ENCODE measurements at places on chromosomes 4 and X.
A peak's percentile ranks its signal among the peaks of the same experiment; 100 is the strongest.

DNA sequence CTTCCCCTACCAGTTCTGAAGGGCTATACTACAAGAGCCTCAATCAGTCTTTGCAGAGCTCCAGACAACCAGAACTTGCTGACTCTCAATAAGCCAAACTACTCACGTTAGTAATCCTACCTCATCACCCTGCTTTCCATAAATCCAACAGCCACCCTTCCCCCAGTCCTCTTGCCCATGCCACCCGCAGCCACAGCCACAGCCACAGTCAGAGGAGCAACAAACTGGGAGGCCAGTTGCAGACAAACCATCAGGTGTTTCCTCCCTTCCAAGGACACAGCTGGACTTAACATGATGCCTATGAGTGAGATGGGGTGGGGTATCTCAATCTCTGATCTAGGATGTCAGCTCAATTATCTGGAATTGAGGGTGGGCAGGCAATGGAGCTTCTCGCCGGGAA is 1.0 kb downstream of the GABRA3 start:
- H3K27ac ChIP-seq: no peak overlapping the region
- peaks cover 10% of the 10 kb centered on the region for H3K36me3 ChIP-seq
- H3K27me3 ChIP-seq: no peaks in the 10 kb centered on the region
- H3K4me1 ChIP-seq: no peaks in the 10 kb centered on the region

DNA sequence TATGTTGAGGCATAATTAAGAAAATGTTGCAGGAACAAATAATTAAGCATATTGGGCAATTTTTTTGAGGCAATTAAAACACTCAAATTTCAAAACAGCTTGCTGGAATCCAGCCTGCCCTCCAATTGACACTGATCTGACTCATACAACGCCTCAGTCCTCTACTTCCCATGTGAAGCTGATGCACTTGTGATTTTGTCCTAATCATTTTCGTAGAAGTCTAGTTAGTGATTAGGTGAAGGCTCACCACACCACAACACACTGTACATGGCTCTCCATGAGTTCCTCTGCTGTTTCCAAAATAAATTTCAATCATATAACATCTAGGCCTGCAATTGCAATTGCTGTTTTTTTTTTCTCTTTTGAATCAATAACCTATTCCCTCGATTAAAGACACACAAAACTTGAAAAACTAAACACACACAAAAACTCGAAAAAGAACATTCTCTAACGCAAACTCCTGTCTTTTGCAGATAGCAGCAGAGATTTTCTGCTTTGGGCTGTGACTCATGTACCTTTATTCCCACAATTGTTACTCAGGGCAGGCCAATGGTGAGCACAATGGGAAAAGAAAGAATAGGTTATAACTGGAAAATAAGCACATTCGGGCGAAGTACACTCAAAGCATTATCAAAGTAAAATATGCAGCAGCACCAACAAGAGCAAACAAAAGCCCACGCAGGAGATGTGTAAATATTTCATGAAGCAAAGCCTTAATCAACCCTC is 1.7 kb downstream of the GPRIN3 start:
- H3K4me3 ChIP-seq: no peak overlapping the region
- DNase-seq: no peak
- no peaks in the 10 kb centered on the region for H3K27me3 ChIP-seq
- H3K4me1 ChIP-seq: peaks cover 5% of the 10 kb centered on the region
- no peaks in the 10 kb centered on the region for H3K36me3 ChIP-seq
- no peak overlapping the region for H3K27ac ChIP-seq

- H3K27me3 ChIP-seq: no peaks in the 10 kb centered on the region
- no peaks in the 10 kb centered on the region for H3K36me3 ChIP-seq
These were observed 305.5 kb downstream of the RAB28 start for GRCh38 chr4:13178621-13179020.

DNA sequence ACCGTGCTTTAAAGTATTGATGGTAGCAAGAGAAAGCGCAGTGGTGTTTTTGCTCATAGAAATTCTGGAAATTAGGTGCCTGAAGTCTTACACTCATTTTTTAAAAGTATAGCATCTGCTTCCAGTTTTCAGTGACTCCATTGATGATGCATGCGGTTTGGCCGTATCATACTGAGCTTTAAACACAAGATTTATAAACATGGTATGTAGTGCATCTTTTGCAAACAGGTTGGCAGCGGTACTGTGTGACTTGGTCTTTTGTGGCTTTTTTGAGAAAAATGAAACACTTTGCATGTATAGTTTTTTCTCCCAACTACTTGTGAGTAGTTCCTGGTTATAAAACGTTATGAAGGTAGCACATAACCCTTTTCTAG is 2.0 kb downstream of the DDX3X start:
- H3K27me3 ChIP-seq: no peaks in the 10 kb centered on the region
- H3K36me3 ChIP-seq: peaks cover 61% of the 10 kb centered on the region
- peak overlapping the region; percentile 92 for H3K4me3 ChIP-seq
- DNase-seq: no peak
- H3K4me1 ChIP-seq: peaks cover 3% of the 10 kb centered on the region
- no peak overlapping the region for H3K27ac ChIP-seq

- no peaks in the 10 kb centered on the region for H3K27me3 ChIP-seq
- no peak overlapping the region for H3K4me3 ChIP-seq
- H3K4me1 ChIP-seq: no peaks in the 10 kb centered on the region
- no peak overlapping the region for H3K27ac ChIP-seq
These were observed 16.9 kb downstream of the LHFPL1 start for GRCh38 chrX:112662559-112663427.

DNA sequence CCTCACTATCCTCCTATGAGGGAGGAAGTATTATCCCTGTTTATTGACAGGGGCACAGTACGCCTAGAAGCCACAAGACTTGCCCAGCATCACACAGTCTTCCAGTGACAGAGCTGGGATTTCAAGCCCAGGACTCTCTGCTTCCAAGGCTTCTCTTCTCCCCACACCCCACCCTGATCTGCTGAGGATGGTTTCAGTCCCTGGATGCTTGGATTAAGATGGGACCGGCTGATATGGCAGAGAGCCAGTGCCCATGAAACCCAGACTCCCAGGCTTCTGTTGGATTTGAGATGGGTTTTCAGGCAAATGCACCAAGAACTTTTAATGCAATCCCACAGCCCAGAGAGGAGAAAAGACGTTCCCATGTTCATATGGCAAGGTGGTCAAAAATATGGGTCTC is 23.2 kb downstream of the EFNB1 start:
- H3K36me3 ChIP-seq: no peaks in the 10 kb centered on the region
- H3K27me3 ChIP-seq: peaks cover 17% of the 10 kb centered on the region
- H3K27ac ChIP-seq: no peak overlapping the region
- no peak for DNase-seq

DNA sequence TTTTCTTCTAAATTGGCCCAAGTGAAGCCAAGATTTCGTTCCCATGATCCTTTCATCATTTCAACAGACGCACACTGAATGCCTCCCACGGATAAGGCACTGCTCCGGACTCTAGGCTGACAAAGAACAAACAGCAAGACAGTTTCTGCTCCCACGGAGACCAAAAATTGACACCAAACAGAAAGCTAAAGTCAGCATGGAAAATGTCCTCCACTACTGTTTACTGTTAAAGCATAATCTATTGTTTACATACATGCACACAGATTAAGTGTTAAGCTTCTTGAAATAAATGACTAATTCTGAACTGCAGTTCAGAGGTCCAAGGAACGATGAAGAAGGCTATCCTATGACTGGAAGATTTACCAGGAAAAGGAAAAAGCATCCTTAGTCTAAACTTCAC is 199.6 kb downstream of the AASDH start:
- H3K4me1 ChIP-seq: no peaks in the 10 kb centered on the region
- H3K27me3 ChIP-seq: no peaks in the 10 kb centered on the region
- no peak overlapping the region for H3K4me3 ChIP-seq

DNA sequence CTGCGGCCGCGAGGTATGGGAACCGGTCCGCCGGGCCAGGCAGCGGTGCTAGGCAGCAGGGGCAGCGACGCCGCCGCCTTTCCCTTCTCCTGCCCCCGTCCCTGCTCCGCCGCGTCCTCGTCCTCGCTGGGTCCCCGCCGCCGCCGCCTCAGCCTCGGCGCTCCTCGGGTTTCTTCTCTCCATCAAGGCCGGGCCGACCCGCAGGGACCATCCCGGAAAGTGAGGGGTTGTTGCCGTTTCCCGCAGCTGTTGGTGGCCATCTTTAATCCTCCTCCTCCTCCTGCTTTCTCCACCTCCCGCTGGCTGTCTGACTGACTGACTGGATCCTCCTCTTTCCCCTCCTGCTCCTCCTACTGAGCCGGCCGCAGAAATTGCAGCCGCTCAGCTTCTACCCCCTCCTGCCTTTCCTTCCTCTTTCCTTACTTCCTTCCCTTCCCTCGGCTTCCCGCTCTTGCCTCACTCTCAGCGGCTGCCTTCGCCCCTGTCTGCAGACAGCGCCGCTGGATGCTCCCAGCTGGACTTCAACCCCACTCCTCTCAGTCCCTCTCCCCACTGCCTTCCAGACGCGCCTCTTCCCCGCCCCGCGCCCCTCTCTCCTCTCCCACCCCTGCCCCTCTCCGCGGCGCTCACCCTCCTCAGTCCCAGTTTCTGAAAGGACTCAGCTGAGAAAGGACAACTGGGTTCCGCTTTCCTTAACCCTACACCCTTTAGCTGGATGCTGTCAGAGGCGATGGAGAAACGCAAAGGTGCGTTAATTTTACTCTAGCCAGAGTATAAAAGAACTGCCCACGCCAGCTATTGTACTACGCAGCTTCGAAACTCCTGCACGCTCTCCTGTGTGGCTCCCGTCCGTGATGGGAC is at the start of gene WDFY3:
Gene WDFY3, minus strand, starts transcription at position 309 of the 861 bp plus-strand sequence. CDS start 106,099 bp downstream, outside the sequence.
- H3K4me3 ChIP-seq: peak within 1 kb of the TSS; percentile 98
- no peaks in the 10 kb centered on the region for H3K27me3 ChIP-seq
- peaks cover 5% of the 10 kb centered on the region for H3K36me3 ChIP-seq
- no peak within 1 kb of the TSS for H3K27ac ChIP-seq
- peak; percentile 90 for DNase-seq
- no peaks in the 10 kb centered on the region for H3K4me1 ChIP-seq

GRCh38 chrX:144275843-144276242 is 392.0 kb downstream of the UBE2NL start:
- H3K36me3 ChIP-seq: no peaks in the 10 kb centered on the region
- no peak for DNase-seq
- H3K27me3 ChIP-seq: no peaks in the 10 kb centered on the region
- no peaks in the 10 kb centered on the region for H3K4me1 ChIP-seq

GRCh38 chr4:119627267-119628255 is 1.0 kb downstream of the PDE5A start:
- H3K27me3 ChIP-seq: no peaks in the 10 kb centered on the region
- H3K4me3 ChIP-seq: peak overlapping the region; percentile 86
- H3K36me3 ChIP-seq: no peaks in the 10 kb centered on the region
- peak; percentile 74 for DNase-seq
- H3K4me1 ChIP-seq: no peaks in the 10 kb centered on the region
- H3K27ac ChIP-seq: no peak overlapping the region

GRCh38 chr4:73223258-73223650 is 35.3 kb downstream of the ANKRD17 start:
- peaks cover 7% of the 10 kb centered on the region for H3K4me1 ChIP-seq
- H3K27me3 ChIP-seq: no peaks in the 10 kb centered on the region
- no peak for DNase-seq
- no peak overlapping the region for H3K27ac ChIP-seq
- no peaks in the 10 kb centered on the region for H3K36me3 ChIP-seq
- no peak overlapping the region for H3K4me3 ChIP-seq

- no peak for DNase-seq
- peaks cover 12% of the 10 kb centered on the region for H3K27me3 ChIP-seq
- peak overlapping the region; percentile 90 for H3K4me3 ChIP-seq
These were observed 1.2 kb upstream of the TADA2B start for GRCh38 chr4:7041801-7042502.

DNA sequence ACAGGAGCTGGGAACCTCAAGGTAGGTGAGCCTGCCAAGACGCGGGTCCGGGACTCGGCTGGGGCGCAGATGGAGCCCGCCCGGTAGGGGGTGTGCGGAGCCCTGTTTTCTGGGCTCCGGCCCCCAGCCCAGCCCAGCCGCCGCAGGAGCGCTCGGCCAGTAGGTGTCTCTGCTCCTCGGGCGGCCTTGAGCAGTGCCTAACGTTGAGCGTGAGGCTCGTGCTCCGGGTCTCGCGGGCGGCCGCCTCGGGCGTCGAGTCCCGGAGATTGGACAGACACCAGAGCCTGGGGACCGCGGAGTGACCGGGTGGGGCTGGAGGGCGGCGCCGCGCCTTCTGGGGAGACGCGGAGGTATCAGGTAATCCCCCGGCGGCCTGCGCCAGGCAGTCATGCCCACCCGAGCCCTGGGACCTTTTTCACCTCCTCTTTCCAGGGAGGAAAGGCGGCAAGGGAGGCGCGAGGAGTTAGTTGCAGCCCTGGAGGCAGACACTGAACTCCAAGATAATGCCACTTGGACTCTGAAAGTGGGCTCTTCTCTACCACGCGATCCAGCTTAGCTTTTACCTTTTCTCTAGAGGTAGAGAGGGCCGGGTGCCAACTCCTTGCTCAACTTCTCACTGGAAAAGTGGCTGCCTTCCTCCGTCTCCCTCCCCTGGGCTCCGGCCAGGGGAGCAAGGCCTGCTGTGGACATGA is 14.5 kb upstream of the FGG start:
- no peaks in the 10 kb centered on the region for H3K4me1 ChIP-seq
- DNase-seq: peak; percentile 88
- no peak overlapping the region for H3K27ac ChIP-seq
- no peaks in the 10 kb centered on the region for H3K36me3 ChIP-seq
- H3K4me3 ChIP-seq: no peak overlapping the region

- no peaks in the 10 kb centered on the region for H3K27me3 ChIP-seq
- H3K27ac ChIP-seq: no peak overlapping the region
- H3K36me3 ChIP-seq: no peaks in the 10 kb centered on the region
- no peak for DNase-seq
- H3K4me1 ChIP-seq: no peaks in the 10 kb centered on the region
These were observed 107.5 kb upstream of the RBPJ start for GRCh38 chr4:26213317-26213716.

GRCh38 chr4:120922381-120923206 is at the start of gene PRDM5:
Gene PRDM5, minus strand, starts transcription at chr4:120922726. Its CDS starts 118 bp downstream, at chr4:120922608.
- no peaks in the 10 kb centered on the region for H3K4me1 ChIP-seq
- no peaks in the 10 kb centered on the region for H3K36me3 ChIP-seq

Measured in H9 (cell line).